ENCODE measurements at places on chromosomes 2 and 18.

- DNase-seq, result peak; percentile 18
Measured at GRCh38 chr18:48408111-48408726, 964 bp downstream of the ZBTB7C start.

- no peak for DNase-seq
Measured at GRCh38 chr2:7007488-7007845, 90.3 kb downstream of the RNF144A start.

DNA sequence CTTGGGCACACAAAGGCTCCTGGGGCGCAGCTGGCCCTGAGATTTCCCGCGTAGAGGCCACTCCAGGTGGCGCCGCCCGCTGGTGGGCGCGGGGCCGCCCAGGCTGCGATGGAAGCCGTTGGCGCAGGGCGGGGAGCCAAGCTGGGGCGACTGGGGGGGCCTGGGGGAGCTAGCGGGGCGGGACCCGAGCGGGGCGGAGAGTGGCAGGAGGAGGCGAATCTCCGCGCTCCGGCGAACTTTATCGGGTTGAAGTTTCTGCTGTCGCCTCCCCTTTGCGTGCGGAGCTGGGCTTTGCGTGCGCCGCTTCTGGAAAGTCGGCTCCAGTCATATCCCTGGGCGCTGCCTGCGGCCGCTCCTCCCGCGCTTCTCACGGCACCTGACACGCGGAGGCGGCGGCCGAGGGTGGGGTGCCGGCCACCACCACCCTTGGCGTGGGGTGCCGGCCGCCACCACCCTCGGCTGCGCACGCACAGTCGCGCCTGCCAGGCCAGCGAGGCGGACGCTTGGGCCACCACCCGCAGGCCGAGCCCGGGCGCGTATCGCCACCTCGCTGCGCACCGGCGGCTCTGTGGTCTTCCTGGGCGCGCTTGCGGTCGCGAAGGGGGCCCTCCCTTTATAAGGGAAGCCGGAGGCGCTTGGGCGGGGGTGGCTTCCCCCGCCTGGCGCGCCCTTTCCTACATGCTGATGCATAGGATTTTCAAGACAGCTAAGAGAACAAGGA, 919 bp upstream of the CYP1B1 start:
- peak; percentile 96 for DNase-seq

DNA sequence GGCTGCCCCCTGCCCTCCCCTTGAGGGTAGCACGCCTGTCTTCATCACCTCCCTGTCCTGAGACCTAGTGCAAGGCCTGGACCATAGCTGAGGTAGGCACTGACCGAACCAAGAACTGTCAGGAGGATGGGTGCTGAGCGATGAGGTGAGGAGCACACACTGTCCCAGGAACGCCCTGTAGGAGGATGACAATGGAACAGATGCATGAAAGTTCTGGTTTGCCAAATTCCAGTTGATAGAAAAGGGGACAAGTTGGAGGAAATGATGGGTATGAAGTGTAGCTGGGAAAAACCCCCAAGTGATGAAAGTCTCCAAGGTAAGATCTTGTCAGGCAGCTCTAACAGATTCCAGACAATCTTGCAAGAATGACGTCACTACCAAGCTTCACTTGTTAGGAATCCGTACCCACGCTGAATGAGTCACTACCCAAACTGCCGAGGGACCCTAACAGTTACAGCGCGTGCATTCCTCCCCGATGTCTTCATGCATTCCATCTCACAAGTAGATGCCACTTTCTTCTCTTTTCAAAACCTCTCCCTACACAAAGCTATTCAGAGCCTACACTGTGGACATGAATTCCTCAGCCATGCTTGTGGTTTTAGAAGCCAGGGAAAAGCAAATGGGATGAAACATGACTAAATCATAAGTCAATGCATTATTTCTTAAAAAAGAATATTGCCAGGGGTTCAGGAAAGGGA, 27.6 kb downstream of the MRPL33 start:
- peak; percentile 100 for DNase-seq

DNA sequence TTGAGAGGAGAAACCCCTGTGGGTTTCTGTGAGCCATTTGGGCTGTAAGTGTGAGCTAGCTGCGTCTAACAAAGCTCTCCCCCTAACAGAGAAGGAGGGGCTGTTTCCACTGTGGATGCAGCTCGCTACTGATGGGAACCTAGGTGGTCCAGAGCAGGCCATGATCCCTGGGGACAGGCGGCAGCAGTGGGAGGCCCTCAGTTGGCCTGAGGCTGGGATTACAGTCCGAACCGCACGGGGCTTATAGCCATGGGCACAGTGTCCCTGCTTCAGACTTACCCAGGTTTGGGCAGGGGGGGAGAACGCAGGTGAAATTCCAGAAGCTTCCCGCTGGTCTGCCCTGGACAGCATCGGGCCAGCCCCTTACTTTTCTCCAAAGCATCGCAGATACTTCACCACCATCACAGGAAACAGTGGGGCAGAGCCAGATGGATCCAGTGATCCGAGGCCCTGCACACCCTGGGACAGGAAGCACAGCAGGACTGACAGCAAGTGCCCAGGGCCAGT, 139.4 kb downstream of the SEPTIN10 start:
- no peak for DNase-seq

- peak; percentile 50 for DNase-seq
Measured at GRCh38 chr2:237060534-237061312, 25.0 kb upstream of the COPS8 start.

- no peak for DNase-seq
Measured at GRCh38 chr2:121294881-121295840, 10.2 kb upstream of the TFCP2L1 start.

- no peak for DNase-seq
Measured at GRCh38 chr18:54916507-54916906, 42.8 kb downstream of the CCDC68 start.

- peak; percentile 99 for DNase-seq
Measured at GRCh38 chr2:207238831-207239701, 73.3 kb upstream of the KLF7 start.

- DNase-seq, result no peak
Measured at GRCh38 chr18:59432803-59433597, 73.9 kb upstream of the LMAN1 start.

DNA sequence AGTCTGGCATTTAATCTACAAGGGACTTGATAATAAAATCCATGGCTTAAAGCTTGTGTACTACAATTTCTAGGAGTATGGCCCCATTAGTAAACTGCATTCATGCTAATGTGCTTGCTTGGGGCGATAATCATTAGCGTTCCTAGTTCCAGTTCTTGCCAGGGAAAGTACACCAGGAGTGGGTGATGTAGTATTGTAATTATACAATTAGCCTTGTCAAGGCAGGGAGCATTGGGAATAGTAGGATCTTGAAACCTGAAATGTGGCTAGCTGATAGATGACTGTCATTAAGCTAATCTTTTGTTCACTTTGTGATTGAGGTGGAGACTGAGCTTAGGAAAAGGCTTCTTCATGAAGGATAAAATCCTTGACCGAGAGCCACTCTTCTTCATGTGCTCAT, 989.2 kb downstream of the CPS1 start:
- DNase-seq, result no peak
